ENCODE measurements at places on chromosomes 6 and 20.

GRCh38 chr6:53504512-53504911 is 40.4 kb downstream of the GCLC start:
- H3K27me3 ChIP-seq = no peaks in the 10 kb centered on the region
- no peak for DNase-seq
- H3K36me3 ChIP-seq = peaks cover 31% of the 10 kb centered on the region
- no peak overlapping the region for H3K27ac ChIP-seq
- H3K4me1 ChIP-seq = no peaks in the 10 kb centered on the region
- no peak overlapping the region for H3K4me3 ChIP-seq

DNA sequence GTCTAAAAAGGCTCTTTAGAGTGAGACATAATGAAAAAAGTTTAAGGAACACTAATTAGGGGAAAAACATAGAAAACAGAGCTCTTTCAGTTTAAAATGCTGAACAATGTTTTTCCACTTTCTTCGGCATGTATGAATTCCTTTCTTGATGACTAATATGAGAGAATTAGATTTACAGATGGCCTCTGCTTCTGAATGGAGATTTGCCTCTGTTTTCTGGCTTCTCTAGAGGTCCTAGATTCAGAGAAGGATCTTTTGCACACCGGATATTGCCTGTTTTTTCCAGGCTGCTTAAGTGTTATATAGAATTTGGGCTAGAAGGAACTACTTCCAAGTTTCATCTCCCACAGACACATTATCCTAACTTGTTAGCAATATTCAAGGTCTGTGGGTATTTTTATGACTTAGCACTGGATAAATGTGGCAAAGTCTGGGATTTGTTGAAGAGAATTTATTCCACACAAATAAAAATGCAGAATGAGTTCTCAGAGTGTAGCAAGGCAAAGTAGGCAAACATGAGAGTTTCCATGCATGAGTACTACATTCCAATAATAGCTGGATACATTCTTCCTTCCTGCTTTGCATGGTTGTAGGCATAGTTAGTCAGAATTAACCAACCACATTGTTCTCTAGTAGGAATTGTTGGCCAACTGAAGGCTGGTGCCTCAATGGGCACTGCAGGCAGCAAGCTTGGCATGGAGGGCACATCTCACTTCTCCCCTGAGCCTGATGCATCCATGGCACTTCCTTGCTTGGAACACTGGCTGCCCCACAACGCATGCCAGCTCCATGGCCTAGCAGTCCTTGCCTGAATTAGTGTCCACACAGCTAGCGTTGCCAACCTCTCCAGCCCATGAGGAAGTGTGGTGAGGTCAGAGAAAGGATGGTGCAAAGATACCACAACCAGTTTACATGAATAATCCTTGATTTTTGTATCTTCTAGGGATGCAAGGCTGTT is 224.2 kb downstream of the CLIC5 start:
- no peak overlapping the region for H3K4me3 ChIP-seq
- DNase-seq = no peak
- H3K27me3 ChIP-seq = no peaks in the 10 kb centered on the region
- H3K36me3 ChIP-seq = no peaks in the 10 kb centered on the region

GRCh38 chr6:13624871-13625288 is 9.7 kb downstream of the NOL7 start:
- no peak overlapping the region for H3K4me3 ChIP-seq
- peaks cover 53% of the 10 kb centered on the region for H3K36me3 ChIP-seq
- H3K4me1 ChIP-seq = peaks cover 16% of the 10 kb centered on the region

- DNase-seq = no peak
- no peaks in the 10 kb centered on the region for H3K27me3 ChIP-seq
- H3K4me1 ChIP-seq = no peaks in the 10 kb centered on the region
- H3K36me3 ChIP-seq = no peaks in the 10 kb centered on the region
Observed at GRCh38 chr6:92757925-92758324, 661.4 kb downstream of the EPHA7 start.

DNA sequence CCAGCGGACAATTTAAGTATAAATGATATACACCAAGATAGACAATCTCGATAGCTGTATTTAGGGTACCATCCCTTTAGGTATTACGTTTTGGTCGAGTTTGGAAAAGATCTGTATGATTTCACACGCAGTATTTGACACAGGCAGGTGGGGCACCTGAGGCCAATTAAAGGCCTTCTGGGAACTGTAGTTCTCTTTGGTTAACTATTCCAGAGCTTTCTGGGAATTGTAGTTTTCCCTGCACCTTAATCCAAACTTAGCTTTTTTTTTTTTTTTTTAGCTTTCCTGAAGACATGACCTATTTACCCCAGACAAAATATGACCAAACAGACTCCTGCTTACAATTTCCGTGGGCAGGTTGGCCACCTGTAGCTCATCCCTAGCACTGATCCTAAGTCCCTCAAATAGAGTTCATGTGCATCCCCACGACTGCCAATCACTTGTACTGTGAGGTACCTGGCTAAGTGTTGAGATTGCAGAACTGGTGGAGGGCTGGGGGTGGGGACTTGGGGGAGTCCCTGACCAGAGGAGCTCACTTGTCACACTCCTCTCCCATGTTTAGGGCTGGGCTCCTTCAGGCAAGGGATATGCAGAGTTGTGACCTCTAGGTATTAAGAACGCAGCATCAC is 999 bp upstream of the EHMT2 start:
- peak overlapping the region; percentile 77 for H3K27ac ChIP-seq
- H3K36me3 ChIP-seq = peaks cover 32% of the 10 kb centered on the region
- no peaks in the 10 kb centered on the region for H3K27me3 ChIP-seq
- H3K4me1 ChIP-seq = peaks cover 46% of the 10 kb centered on the region
- no peak for DNase-seq

GRCh38 chr20:49630396-49630951 is 62.5 kb upstream of the PTGIS start:
- DNase-seq = no peak
- peaks cover 8% of the 10 kb centered on the region for H3K36me3 ChIP-seq
- H3K27ac ChIP-seq = no peak overlapping the region

DNA sequence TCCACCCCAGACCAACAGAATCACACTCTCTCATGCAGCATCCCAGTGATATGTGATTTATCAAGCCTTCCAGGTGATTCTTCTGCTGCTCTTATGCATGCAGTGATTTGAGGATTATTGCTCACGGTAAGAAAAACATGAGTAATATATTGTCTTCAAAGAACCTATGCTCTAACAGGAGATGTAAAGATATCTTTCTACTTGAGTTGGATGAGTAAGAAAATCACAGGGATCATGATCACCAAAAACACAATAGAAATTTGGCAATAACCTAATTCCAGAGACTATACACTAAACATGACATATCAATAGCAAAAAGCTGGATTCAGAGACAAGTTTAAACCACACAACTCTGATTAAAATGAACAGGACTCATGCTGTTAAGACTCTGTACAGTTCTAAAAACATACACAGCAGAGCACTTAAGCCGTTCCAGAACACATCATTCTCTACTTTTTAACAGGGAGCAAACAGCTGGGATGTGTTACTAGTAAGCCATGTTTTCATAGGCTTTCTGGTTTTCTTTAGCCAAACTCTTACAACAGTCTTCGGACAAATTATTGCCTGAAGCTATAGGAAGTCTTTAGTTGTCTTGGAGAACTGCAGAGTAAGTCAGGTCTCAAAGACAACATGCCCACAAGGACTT is 568.6 kb downstream of the HAO1 start:
- no peak overlapping the region for H3K4me3 ChIP-seq
- H3K27me3 ChIP-seq = no peaks in the 10 kb centered on the region
- H3K27ac ChIP-seq = no peak overlapping the region
- no peaks in the 10 kb centered on the region for H3K4me1 ChIP-seq
- H3K36me3 ChIP-seq = no peaks in the 10 kb centered on the region
- DNase-seq = no peak

DNA sequence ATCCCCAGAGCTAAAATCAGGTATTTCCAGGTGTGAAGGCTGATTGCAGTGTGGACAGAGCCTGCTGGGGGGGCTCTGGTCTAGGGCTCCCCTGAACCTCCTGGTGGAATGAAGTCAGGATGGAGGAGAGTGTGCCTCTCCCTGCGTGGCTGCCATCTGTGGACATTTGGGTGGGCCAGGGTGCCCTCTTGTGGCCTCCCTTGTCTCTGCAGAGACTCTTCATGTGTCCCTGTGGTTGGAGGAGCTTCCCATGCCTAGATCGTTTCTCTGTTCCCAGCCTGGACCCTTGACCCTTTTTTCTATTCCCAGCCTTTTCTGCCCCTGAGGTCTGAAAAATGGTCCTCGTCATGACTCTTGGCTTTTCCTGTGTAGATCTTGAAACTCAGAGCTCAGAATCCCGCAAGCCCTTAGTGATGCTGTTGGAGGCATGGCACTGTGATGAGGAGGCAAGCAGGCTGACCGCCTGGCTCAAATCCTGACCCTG is 9.9 kb upstream of the PSMF1 start:
- peaks cover 3% of the 10 kb centered on the region for H3K36me3 ChIP-seq
- H3K4me1 ChIP-seq = peaks cover 5% of the 10 kb centered on the region
- H3K4me3 ChIP-seq = no peak overlapping the region
- H3K27ac ChIP-seq = no peak overlapping the region
- DNase-seq = peak; percentile 25

GRCh38 chr20:62721511-62722370 is 13.1 kb downstream of the NTSR1 start:
- no peak overlapping the region for H3K4me3 ChIP-seq
- H3K27ac ChIP-seq = no peak overlapping the region
- H3K36me3 ChIP-seq = no peaks in the 10 kb centered on the region
- H3K4me1 ChIP-seq = peaks cover under 1% of the 10 kb centered on the region

- H3K27me3 ChIP-seq = peaks cover 35% of the 10 kb centered on the region
- H3K27ac ChIP-seq = no peak overlapping the region
- no peak overlapping the region for H3K4me3 ChIP-seq
- no peaks in the 10 kb centered on the region for H3K4me1 ChIP-seq
- no peak for DNase-seq
- H3K36me3 ChIP-seq = no peaks in the 10 kb centered on the region
Observed at GRCh38 chr6:135994857-135995544, 143.5 kb downstream of the PDE7B start.

DNA sequence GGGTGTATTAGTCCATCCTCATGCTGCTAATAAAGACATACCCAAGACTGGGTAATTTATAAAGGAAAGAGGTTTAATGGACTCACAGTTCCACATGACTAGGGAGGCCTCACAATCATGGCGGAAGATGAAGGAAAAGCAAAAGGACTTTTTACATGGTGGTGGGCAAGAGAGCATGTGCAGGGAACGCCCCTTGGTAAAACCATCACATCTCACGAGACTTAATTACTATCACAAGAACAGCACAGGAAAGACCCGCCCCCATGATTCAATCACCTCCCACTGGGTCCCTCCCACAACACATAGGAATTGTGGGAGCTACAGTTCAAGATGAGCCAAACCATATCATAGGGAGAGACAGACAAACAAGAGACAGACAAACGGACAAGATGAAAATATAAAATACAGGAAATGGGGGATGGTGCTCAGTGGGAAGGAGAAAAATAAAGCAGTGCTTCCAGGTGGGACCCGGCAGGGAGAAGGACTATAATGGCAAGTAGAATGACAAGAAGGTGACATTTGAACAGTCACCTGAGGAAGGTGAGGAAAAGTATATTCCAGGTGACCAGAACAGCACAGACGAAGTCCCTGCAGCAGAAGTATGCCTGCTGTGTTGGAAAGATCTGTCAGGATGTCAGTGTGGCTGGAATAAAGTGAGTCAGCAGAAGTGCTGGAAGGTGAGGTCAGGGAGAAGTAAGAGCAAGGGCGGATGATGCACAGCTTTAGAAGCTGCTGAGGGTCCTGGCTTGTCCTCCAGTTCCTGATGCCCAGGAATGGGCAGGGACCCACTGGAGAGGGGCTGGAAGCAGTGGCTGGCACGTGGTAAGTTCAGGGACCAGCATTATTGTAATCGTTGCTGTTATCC is 61.1 kb downstream of the SLC2A10 start:
- H3K4me1 ChIP-seq = no peaks in the 10 kb centered on the region
- H3K27me3 ChIP-seq = peaks cover 70% of the 10 kb centered on the region

GRCh38 chr6:116876107-116876506 is 935 bp upstream of the RFX6 start:
- H3K4me3 ChIP-seq = no peak overlapping the region
- no peak for DNase-seq
- peaks cover 31% of the 10 kb centered on the region for H3K27me3 ChIP-seq

DNA sequence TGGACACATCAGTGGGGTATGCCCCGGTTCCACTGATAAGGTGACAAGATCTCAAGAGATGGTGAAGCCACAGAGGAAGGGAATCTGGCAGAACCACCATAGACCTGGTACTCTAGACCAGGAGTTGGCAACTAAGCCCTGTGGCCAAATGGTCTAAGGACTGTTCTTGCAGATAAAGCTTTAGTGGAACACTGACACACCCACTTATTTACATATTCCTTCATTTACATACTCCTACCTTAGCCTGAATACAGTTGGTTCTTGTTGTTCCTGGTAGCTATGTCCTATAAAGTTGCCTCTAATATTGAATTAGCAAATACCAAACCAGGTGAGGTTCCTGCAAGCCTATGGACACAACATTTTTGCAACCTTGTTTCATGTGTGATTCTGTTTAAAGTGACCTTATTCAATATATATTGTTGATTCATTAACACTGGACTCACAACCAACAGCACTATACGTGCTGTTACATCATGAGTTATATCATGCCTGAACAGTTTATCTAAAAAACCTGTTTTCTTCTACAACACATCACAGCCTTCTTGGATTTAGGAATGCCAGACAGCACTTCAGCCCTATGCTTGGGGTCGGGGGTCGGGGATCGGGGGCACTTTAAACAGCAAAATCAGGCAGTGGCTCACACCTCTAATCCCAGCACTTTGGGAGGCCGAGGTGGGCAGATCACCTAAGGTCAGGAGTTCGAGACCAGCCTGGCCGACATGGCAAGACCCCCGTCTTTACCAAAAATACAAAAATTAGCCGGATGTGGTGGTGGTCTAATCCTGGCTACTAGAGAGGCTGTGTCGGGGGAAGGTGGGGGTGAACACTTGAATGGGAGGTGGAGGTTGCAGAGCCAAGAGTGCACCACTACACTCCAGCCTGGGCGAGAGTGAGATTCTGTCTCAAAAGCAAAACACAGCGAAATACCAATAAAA is 2.5 kb downstream of the CCDC167 start:
- no peak for DNase-seq
- H3K4me3 ChIP-seq = peak overlapping the region; percentile 92
- H3K36me3 ChIP-seq = peaks cover 19% of the 10 kb centered on the region
- peak overlapping the region; percentile 10 for H3K27ac ChIP-seq
- H3K27me3 ChIP-seq = no peaks in the 10 kb centered on the region

DNA sequence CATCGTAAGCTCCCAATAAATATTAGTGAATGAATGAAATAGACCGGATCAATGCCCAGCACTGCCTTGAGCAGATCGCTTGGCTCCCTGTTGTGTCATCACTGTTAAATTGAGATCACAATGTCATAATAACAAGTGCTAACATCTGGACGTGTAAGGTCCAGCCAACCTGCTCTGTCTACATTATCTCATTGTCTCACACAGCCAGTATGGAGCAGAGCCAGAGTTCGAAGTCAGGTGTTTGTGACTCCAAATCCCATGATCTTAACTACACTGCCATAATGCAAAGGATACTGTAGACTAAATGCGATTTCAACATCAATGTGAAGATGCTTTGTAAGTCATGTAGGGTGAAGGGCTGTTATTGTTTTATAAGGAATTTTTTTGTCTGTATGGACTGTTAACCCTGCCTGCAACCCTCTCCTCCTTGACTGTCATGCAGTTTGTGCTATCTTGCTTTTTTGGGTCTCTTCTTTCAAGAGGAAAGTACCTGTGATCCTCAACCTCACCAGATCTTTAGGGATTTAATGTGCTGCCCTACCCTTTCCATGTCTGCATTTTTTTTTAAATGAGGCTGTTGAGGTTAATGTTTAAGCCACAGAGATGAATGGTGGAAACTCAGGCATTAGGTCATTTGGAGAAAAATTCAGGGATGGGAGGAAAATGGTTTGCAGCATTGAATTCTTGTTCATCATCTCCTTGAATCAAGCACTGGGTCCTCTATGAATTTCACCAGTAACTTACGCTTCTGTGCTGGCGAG is 49.0 kb upstream of the OCSTAMP start:
- no peak for DNase-seq
- peaks cover 36% of the 10 kb centered on the region for H3K27me3 ChIP-seq
- no peaks in the 10 kb centered on the region for H3K4me1 ChIP-seq
- no peak overlapping the region for H3K4me3 ChIP-seq
- no peaks in the 10 kb centered on the region for H3K36me3 ChIP-seq

All from central memory CD8-positive, alpha-beta T cell (primary cell).